ENCODE measurements at places on chromosomes 1 and 21.

DNA sequence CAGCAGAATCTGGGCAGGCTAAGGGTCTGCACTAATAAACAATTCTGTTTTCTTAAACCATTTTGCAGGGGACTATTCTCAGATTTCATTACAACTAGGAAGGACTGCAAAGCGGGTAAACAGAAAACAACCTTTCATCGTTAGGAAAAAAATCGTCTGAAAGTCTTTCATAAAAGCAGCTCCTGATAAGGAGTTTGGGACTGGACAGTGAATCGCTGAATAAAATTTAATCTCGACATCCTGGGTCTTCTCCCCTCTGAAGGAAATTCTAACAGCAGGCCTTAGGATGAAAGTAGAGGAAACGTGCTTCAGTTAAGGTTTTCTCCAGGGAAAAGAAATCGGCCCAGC is 471 bp upstream of the MTF2 start:
- no peak for DNase-seq

GRCh38 chr1:34754964-34755637 is at the start of gene GJB5:
Gene GJB5 (plus strand): TSS chr1:34755047. CDS start chr1:34757331, 2,284 bp downstream.
- no peak for DNase-seq

DNA sequence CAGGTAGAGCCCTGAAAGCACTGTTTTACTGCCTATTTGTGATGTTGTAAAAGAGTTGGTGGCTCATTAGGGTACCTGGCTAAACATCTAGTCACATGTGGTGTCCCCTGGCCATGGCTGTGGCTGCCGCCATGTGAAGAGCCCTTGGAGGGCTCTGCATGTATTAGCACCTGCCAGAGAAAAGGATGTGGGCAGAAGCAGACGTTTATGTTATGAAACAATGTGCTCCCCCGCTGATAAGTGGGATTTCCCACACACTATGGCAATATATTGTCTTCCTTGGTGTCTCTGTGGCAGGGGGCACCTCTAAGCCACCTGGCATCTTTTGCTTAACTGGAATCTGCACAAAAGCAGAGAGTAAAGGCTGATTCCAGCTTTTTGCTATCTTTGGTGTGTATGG is 9.6 kb downstream of the TENT5C start:
- DNase-seq, result no peak

DNA sequence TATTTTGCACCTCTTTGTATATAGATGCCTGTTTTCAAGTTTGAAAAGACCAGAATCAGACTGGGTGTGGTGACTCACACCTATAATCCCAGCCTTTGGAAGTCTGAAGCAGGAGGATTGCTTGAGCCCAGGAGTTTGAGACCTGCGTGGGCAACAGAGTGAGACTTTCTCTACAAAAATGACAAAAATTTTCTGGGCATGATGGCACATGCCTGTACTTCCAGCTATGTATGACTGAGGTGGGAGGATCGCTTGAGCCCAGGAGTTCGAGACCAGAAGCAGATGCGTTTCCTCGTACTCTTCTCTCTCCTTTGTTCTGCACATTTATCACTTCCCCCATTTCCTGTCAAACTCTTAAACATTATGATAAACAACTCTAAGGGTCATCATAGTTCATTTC is 310.0 kb upstream of the SNX7 start:
- DNase-seq, result no peak
